ENCODE measurements at places on chromosomes 7 and 10.

GRCh38 chr7:7791523-7791922 is 73.1 kb upstream of the RPA3 start:
- no peak for DNase-seq

DNA sequence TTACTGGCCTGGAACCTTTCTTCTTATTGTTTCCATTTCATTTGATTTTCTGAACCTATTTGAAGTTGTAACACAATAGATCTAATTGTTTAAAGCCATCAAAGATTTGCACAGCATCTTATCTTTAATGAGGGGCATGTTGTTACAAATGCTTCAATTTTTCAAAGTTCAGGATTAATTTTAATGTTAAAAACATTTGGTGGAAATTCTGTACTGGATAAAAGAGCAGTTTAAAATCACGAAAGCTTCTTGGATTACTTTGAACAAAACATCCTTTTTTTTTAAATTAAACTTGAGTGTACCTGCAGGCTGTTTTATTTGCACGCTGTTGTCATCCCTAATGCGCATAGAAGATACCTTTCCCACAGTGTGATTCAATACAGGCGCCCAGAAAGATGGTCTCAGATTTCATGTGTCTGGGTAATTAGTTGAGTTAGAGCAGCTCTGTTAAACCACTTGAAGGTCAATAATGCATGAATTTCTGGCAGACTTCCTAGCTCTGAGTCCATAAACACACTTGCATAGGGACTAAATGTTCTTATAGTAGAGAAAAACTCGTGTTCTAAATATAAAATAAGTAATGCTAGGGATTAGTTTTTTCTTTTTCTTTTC is 29.3 kb upstream of the DDX50 start:
- no peak for DNase-seq

GRCh38 chr7:69656890-69657289 is 58.6 kb downstream of the AUTS2 start:
- peak; percentile 58 for DNase-seq

GRCh38 chr10:102480396-102480795 is 22.1 kb downstream of the ACTR1A start:
- DNase-seq = peak; percentile 12

DNA sequence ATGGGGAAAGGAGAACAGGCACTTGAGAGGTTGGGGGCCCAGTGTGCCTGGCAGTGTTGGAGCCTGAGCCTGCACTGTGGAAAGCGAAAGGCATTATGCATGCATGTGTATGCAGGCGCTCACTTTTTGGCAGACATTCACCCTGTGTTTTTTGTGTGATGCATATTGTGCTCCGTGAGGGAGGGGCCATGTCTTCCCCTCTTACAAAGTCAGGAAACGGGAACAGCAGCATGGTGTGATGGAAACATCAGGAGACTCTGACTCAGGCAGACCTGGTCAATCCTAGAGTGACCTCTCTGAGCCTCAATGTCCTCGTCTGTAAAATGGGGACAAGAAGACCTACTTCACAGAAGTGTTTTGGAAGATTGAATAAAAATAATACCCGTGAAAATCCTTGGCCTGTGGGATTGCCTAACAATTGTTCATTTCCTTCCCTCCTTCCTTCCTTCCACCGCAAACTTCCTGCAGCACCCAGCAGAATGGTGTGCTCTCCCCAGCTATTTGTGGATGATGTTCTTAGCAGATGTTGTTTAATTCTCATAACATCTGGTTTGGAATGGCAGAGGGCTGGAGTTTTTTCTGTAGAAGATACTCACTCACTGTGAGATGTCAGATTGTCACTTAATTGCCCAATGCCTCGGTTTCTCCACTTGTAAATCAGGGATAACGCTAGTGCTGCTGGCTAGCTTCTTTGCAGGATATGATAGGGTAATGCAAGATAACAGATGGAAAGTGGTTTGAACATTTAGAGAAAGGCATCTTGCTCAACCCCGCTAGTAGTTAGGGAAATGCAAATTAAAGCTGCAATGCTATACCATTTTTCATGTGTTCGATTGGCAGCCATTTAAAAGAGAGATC is 39.8 kb downstream of the CDH23 start:
- no peak for DNase-seq

GRCh38 chr10:44030738-44031137 is 354.2 kb downstream of the CXCL12 start:
- DNase-seq = no peak

Measured in left cardiac atrium (tissue), 4 donors.